Osteoblast (primary cell): ENCODE measurements at places on chromosomes 1 and 21. TPM values are rescaled to one million over a fixed set of nuclear protein-coding genes. Genes with fewer than 3 reads are reported as not detected.

- no peaks in the 10 kb centered on the region for H3K36me3 ChIP-seq
- no peak overlapping the region for H3K27ac ChIP-seq
- no peak for DNase-seq
- H3K4me1 ChIP-seq = peaks cover 9% of the 10 kb centered on the region
- H3K27me3 ChIP-seq = no peaks in the 10 kb centered on the region
- no peak overlapping the region for H3K4me3 ChIP-seq
Observed at GRCh38 chr1:154614247-154614646, 6.3 kb upstream of the ADAR start.

The PARS2 gene
- total RNA-seq = 6.2 and 7.4 TPM in 2 replicates

DNA sequence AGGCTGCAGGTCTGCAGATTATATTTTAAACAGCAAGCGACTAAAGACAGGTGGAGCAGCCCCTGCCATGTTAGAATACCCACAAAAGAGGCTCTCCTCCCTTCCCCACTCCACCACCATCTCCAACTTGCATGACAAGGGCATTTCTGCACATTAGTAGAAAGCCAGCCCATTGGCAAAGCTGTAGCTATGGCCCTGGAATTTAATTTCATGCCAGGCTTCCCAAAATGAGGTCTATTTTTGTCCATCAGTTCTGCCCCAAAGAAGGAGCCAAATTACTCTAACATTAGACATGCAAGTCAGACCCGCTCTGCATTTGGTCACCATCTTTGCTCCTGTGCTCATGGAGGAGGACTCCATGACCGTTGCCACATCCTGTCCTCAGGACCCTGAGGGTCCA, 115.2 kb downstream of the LAMC2 start:
- H3K27me3 ChIP-seq = no peaks in the 10 kb centered on the region
- H3K36me3 ChIP-seq = no peaks in the 10 kb centered on the region
- H3K27ac ChIP-seq = no peak overlapping the region

The RGS8 gene
- not detected in 2 replicates for total RNA-seq

The CD1E gene
- not detected in 2 replicates for total RNA-seq

- no peaks in the 10 kb centered on the region for H3K36me3 ChIP-seq
- H3K4me1 ChIP-seq = no peaks in the 10 kb centered on the region
- no peak overlapping the region for H3K27ac ChIP-seq
- no peaks in the 10 kb centered on the region for H3K27me3 ChIP-seq
- no peak for DNase-seq
Observed at GRCh38 chr1:229076195-229076594, 194.7 kb upstream of the RAB4A start.

DNA sequence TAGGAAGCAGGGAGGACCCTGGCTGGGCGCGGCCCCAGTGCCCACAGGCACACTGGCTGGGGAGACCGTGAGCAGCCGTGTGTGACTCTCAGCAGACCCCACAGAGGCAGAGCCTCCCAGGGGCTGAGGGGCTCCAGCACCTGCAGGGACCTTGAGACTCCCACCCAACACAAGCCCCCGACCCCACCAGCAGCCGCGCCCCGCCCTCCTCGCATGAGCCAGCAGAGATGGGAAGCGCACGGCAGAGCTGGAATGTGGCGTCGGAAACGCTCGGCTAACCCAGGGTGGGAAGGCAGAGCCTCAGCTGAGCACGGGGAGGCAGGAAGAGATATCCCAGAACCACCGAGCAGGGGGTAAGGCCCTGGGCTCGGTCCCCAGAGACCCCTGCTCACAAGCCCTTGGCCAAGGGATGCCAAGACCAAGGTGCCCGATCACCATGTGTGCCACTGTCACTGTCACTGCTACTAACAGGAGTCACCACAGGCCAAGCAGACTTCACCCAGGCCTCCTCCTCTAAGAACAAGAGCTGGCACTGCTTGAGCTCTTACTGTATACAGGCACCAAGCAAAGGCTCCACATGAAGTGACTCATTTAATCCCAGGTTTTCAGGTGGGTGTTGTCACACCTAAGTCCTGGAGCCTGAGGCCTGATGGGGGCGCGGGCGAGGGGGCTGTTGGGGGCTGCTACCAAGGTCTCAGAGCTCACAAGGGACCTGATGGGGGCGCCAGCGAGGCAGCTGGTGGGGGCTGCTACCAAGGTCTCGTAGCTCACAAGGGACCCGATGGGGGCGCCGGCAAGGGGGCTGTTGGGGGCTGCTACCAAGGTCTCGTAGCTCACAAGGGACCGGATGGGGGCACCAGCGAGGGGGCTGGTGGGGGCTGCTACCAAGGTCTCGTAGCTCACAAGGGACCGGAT, 20.1 kb downstream of the MEGF6 start:
- H3K36me3 ChIP-seq = no peaks in the 10 kb centered on the region
- no peak overlapping the region for H3K4me3 ChIP-seq
- no peaks in the 10 kb centered on the region for H3K27me3 ChIP-seq
- H3K27ac ChIP-seq = no peak overlapping the region
- H3K4me1 ChIP-seq = no peaks in the 10 kb centered on the region
- DNase-seq = no peak

DNA sequence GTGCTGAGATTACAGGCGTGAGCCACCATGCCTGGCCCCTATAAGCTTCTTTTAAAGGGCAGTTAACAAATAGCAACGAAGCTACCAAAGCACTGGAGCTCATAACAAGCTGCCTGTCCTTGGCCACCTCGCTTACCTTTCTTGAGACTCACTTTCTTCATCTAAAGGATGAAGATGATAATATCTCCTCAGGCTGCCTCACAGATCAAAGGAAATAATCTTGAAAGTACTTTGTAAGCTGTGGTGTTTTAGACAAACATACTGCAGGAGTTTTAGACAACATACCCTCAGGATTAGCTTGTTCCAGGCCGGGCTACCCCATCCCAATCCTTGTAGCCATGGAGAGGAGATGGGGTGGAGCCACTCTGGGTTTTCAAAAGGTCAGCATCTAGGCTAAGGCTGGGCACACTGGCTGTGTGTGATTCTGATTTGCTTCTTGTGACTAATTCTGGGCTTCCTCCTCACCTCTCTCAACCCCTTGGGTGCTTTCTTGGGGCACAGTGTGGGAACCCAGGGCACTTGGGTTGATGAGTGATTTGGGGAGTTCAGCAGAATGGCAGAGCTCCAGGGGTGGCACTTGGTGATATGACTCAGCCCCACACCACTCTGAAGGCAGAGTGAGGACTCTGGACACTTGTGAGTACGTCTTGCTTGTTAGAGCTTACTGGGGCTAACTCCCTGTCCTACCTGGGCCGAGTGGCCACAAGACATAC, 5.2 kb downstream of the GPR25 start:
- H3K27me3 ChIP-seq = peaks cover 55% of the 10 kb centered on the region
- H3K4me3 ChIP-seq = no peak overlapping the region
- H3K27ac ChIP-seq = no peak overlapping the region
- H3K36me3 ChIP-seq = no peaks in the 10 kb centered on the region

DNA sequence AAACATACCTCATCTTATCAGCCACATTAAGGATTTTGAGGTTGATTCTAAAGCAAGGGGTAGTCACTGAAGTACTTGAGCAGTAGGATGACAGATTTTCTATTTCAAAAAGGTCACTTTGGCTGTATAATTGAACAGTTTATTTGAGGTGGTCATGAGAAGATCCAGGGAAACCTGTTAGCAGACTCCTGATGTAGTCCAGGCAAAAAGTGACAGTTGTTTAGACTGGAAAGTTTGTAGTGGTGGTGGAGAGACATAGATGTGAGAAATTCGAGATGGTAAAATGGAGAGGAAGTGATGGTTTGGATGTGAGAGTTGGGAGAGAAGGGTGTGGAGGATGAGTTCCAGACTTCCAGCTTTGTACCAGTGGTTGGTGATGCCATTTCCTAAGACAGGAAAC, 7.5 kb downstream of the FAM163A start:
- peaks cover 39% of the 10 kb centered on the region for H3K27me3 ChIP-seq
- peaks cover 15% of the 10 kb centered on the region for H3K4me1 ChIP-seq
- DNase-seq = no peak
- no peak overlapping the region for H3K27ac ChIP-seq

DNA sequence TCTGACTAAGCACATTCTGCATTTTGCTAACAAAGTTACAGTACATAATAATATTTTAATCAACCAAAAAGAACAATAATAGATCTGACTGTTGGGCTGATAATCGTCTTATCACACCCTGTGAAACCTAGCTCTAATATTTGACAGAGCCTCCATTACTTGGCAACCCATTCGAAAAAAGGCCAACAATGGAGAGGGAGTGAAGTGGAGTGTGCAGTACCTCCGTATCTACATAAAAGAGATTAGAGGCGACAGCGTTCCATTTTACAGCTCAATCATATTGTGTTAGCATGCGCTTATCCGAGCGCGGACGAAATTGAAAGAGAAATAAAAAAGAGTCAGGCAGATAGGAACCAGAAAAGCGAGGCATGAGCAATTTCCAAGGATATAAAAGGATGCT, 137.3 kb upstream of the USH2A start:
- no peaks in the 10 kb centered on the region for H3K27me3 ChIP-seq
- H3K4me1 ChIP-seq = no peaks in the 10 kb centered on the region
- H3K4me3 ChIP-seq = no peak overlapping the region
- H3K27ac ChIP-seq = no peak overlapping the region

DNA sequence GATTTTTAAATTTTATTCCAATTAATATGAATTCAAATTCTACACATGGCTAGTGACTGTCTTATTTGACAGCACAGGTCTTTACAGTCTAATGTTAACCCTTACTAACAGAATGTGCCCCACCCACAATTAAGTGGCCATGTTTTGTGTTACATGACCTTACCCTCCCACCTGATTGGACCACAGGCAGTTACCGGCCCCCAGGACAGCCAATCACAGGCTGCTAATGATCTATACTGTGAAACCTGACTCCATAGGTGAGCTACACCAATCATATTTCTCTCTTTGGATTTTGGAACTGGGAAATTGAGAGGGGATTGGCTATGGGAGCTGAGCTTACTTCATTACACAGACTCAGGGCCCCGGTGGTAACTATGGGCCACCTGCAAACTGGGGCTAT, 27.5 kb downstream of the ZP4 start:
- no peak for DNase-seq
- no peaks in the 10 kb centered on the region for H3K36me3 ChIP-seq
- H3K4me3 ChIP-seq = no peak overlapping the region
- no peak overlapping the region for H3K27ac ChIP-seq

DNA sequence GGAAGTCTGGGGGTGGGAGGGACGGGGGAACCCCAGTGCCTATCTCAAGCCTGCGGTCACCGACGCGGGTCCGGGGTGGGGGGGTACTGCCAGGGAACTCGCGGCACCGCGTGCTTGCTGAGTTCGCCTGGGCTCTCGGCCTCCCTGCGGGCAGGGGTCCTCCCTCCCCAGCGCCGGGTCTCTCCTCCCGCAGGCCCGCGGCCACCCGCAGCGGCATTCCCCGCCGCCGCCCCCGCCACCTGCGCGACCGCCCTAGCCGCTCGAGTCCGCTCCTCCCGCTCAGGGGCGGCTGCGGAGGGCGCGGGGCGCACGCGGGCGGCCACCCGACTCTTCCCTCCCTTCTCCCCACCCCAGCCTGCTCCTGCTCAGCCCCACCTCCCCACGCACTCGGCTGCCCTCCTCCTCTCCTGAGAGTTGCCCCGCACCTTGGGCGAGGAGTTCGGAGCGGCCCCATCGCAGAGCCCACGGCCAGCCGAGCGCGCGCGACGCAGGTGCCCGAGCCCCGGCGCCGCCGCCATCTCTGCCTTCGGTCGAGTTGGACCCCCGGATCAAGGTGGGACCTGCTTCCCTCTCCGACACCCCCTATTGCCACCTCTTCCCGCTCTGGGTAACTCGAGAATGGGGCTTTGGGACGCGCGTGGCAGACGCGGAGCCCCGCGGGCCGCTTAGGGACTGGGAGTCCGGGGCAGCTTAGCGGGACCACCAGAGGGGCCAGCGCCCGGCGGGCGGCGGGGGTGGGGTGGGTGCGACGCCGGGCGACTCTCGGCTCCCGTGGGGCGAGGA, 105.0 kb downstream of the LEPR start:
- no peaks in the 10 kb centered on the region for H3K36me3 ChIP-seq
- H3K27ac ChIP-seq = peak overlapping the region; percentile 58
- peak; percentile 73 for DNase-seq
- no peaks in the 10 kb centered on the region for H3K27me3 ChIP-seq
- peaks cover 17% of the 10 kb centered on the region for H3K4me1 ChIP-seq

- H3K4me3 ChIP-seq = no peak overlapping the region
- no peak for DNase-seq
Observed at GRCh38 chr1:241816008-241816407, 32.0 kb upstream of the EXO1 start.

- no peak overlapping the region for H3K4me3 ChIP-seq
- no peaks in the 10 kb centered on the region for H3K27me3 ChIP-seq
- H3K36me3 ChIP-seq = no peaks in the 10 kb centered on the region
- H3K27ac ChIP-seq = no peak overlapping the region
- H3K4me1 ChIP-seq = peaks cover 4% of the 10 kb centered on the region
Observed at GRCh38 chr1:96238426-96238825, 483.2 kb upstream of the PTBP2 start.

The LINGO4 gene
- not detected in 2 replicates for total RNA-seq

- DNase-seq = peak; percentile 92
- H3K36me3 ChIP-seq = peaks cover 36% of the 10 kb centered on the region
- peaks cover 19% of the 10 kb centered on the region for H3K4me1 ChIP-seq
- peak overlapping the region; percentile 95 for H3K27ac ChIP-seq
Observed at GRCh38 chr1:152034654-152035538, 1.9 kb downstream of the S100A11 start.

The AUNIP gene
- 0.72 and 0.88 TPM in 2 replicates for total RNA-seq

DNA sequence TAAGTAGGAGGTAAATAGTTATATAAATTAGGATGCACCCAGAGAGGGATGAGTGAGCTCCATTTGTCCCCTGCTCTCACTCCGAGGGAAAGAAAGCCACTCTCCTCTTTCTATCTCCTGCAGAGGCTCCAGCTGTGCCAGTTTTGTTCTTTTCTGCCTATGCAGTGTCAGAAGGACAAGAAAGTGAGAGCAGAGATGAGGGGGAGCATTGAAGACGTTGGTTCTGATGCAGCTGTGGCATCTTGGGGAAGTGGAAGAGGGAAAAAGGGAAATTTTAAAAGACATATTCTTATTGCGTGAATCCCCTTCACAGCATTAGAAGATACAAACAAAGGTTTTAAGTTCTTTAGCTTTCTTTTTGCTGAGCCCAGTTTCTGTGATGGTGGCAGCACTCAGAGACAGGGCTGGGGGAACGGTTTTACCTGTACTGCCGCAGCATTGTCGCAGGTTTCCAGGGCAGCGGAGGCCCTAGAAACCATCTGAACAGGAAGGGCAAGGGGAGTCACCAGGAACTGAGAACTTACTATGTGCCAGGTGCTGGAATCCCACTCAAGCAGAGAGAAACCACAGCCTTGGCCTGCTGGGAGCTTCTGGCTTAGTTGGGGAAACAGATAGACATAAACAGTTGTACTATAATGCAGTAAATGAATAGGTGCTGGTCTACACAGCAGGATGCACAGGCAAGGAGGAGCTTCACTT, 44.9 kb upstream of the USP24 start:
- H3K36me3 ChIP-seq = no peaks in the 10 kb centered on the region
- no peak overlapping the region for H3K4me3 ChIP-seq
- no peaks in the 10 kb centered on the region for H3K4me1 ChIP-seq

DNA sequence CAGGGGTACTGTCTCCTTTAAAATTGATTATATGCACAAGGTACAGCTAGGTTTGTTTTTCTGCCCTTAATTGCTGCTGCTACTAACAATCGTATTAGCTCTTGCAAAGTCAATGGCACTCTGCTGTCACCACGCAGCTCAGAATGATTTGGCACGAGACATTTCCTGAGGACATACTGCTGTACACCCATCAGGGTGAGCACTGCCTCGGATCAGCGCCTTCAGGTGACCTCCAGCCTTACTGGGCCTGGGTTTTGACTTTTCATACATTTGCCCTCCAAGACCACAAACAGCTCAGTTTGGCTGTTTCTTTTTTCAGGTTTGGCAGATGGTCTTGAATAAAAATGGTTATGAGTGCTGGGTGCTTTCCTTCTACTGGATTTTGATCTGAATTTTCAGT, 110.9 kb downstream of the NTPCR start:
- no peak for DNase-seq
- no peaks in the 10 kb centered on the region for H3K4me1 ChIP-seq
- H3K27me3 ChIP-seq = no peaks in the 10 kb centered on the region
- H3K36me3 ChIP-seq = no peaks in the 10 kb centered on the region
- no peak overlapping the region for H3K4me3 ChIP-seq
